Amniotic stem cell (primary cell): ENCODE measurements at places on chromosomes 13 and 19.

DNA sequence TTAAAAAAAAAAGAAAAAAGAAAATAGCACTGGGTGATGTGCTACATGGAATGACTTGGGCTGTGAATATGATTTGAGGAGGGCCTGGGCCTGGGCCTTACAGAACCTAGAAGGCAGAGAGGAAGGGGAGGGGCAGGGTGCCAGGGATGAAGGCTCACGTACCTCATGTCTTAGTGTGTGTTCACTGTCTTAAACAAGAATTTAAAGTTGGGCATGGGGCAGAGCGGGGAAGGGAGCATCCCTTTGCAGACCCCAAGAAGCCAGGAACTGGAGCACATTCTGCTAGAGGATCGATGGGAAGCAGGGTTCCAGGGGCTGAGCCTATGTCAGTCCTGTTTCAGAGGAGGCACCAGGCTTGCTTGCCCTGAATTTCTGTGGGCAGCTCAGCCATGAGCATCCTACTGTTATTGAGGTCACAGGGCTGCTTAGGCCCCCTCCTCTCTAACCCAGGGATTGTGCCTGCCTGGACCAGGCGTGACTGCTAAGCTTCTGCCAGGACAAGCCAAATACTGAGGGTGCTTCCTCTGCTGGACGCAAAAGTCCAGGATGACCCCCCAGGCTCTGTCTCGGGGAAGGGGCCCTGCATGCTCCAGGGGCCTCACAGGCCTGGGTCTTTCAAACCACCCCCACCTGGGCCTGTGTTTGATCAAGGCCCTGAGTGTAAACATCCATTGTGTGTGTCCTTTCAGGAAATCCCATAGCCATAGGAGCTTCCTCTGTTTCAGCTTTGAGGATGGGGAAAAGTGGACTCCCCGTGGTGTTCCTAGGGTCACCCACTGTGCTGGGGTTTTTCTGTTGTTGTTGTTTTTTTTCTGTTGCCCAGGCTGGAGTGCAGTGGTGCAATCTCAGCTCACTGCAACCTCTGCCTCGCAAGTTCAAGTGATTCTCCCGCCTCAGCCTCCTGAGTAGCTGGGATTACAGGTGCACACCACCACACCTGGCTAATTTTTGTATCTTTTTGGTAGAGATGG, 4.8 kb downstream of the LSR start:
- no peak for DNase-seq

GRCh38 chr19:44806291-44806690, 2.6 kb upstream of the BCAM start:
- DNase-seq: no peak

DNA sequence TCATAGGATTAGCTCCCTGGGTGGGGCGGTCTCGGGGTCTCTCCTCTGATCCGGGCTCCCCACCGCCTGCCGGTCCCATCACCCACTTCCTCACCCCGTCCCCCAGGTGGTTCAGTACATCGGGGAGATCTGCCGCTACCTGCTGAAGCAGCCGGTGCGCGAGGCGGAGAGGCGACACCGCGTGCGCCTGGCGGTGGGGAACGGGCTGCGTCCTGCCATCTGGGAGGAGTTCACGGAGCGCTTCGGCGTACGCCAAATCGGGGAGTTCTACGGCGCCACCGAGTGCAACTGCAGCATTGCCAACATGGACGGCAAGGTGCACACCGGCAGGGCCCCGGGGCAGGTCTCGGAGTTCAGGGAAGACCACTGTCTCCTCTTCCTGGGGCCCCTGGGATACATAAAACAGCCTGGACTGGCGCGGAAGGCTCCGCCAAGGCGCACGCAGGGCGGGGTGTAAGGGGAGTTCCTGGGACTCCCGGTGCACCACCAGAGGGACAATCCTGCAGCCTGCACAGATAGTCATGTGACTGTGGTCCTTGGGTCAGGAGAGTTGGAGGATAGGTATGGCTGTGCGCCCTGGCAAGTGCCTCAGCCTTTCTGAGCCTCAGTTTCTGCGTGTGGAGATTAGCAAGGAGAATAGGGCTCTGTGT, 14.2 kb upstream of the PGLS start:
- DNase-seq: no peak

DNA sequence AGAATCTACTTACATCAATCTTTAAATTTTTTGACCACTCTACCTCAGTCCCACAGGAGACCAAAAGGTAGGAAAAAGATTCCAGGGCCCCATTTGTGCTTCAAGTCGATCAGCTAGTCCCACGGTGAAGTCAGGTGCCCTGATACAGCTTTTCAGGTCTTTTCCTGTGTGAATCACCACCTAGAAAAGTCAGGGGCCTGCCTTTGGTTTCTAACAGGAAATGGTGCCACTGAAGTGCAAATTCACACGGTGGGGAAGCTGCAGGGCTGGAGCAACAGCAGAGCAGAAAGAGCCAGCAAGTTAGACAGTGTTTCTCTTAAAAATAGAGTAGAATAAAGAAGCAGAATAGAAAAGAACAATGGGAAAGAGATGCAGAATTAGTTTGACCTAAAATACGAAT, 107.5 kb downstream of the KLF12 start:
- DNase-seq: no peak

- peak; percentile 100 for DNase-seq
Observed at GRCh38 chr19:47256693-47257410, 527 bp downstream of the CCDC9 start.

DNA sequence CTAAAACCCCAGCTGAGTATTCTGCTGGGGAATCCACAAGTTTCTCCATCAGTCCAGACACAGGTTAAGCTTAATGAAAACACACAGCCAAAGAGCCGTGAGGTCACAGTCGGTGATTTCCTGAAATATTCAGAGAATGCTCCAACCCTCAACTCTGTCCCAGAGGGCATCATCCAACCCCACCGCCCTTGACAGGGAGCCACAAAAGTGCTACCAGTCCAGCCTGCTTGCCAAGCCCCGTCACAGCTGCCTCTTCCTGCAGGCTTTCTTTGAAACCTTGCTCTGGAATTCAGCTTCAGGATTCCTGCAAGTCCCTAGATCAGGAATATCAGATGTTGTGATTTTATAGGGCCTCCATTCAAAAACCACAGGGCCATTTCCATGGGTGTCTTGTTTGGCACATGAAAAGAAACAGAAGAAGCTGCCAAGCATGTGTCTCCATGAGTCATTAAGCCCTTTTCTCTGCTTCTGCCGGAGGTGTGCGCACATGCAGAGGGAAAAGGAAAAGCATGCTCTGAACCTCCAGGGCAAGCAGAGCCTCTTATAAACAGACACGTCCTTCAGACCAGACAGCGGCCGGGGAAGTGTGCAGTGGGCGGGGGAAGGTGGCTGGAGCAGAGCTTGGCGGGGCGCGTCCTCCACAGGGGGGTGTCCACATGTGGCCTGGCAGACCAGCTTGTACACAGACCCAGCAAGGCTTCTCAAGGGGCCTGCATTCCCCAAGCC, 164.7 kb downstream of the KATNAL1 start:
- peak; percentile 68 for DNase-seq

GRCh38 chr19:13881692-13882418, 4.9 kb downstream of the NANOS3 start:
- DNase-seq: no peak

- DNase-seq: no peak
Observed at GRCh38 chr19:15464394-15465385, at the start of gene RASAL3. RASAL3 (minus strand) TSS chr19:15464544; CDS start chr19:15464358, 186 bp downstream.

- DNase-seq: no peak
Observed at GRCh38 chr13:75788481-75788981, 152.4 kb downstream of the LMO7 start.

- no peak for DNase-seq
Observed at GRCh38 chr19:31351056-31351854, 2.0 kb upstream of the TSHZ3 start.

DNA sequence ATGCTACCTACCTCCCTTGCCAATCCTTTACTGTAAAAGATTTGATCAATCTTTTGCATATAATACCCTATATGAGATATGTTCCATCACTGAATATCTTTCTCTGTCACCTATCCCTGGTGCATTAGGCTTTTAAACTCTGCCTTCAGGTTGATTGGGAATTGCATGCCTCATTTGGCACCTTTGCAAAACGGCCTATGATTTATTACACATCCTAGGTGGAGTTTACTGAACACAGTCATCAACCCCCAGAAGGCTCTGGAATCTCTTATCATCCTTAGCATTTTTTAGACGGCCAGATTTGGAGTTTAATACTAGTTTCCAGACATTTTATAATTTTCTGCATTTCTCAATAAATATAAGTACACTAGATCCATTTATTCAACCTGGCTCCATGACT, 448.4 kb upstream of the SLC10A2 start:
- no peak for DNase-seq

- no peak for DNase-seq
Observed at GRCh38 chr19:3186160-3186688, 494 bp downstream of the NCLN start.

DNA sequence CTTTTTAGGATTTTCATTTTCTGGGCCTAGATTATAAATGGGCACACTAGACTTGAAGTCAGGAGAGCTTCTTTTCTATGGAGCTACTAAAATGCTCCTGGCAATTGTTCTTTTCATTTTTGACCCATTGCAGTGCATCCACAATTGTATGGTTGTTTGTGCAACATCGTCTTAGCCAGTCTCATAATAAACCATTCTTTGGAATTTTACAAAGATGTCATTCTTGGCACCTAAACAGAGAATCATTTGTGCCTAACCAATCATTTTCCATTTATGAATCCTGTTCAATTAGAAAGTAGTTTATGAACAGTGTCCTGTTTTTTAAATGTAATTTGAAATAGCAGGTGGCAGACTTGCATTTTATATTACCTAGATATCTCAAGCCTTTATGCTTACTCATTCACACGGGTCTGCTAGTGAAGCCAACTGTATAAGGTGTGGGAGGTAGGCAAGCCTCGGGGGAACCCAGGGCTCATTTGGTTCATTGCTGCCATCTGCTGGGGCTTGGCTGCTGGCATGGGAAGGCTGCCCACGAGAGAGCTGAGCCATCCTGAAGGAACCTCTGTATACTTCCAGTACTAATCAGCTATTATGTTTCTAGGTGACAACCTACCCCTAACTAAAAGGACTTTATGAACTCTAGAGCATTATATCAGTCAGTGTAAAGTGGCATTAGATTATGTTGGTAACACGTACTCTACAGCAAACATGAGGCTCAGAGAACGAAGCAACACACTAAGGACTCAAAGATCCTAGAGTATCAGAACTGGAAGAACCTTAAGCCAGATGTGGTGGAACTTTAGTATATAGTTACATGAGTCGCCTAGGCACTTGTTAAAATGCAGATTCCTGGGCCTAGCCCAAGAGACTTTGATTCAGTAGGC, 60.0 kb downstream of the TPT1 start:
- DNase-seq: peak; percentile 32

DNA sequence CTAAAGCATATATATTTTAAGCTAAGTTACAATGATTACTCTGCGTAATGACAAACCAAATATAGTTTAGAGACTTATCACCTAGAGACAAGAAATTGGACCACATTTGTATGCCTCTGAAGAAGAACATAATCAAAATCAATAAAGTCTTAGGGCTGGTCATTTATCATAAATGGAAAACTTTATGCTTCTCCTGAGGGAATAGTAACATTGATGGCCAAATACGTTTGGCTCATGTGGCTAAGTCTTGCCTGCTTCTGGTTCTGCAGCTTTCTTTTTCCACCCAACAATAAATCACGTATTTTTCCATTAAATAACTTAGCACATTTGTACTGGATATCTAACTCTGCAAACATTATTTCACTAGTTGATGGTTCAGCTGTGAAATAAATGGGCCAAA, 458.4 kb downstream of the SLITRK1 start:
- no peak for DNase-seq

DNA sequence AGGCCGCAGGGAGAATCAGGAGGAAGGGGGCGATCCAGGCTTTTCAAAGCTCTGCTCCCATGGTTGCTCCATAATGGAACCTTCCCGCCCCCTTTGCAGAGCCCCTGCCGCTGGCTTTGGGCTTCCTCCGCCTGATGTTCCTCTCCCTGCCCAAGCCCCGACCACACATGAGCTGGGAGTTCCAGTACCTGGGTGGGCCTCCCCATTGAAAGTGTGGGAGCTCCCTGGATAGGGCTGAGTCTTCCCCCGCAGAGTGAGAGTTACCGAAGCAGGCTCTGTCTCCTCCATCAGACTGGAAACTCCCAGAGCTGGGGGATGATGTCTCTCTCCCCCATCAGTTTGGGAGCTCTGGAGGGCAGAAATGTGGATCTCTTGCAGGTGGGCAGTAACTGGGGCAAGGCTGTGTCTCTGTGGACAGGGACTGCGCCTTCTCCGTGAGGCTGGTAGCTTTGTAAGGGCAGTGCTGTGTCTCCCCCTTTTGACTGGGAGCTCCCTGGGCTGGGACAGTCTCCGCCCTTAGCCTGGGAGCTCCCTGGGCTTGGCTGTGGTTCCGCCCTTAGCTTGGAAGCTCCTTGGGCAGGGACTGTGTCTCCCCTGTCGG, 722 bp downstream of the DCAF15 start:
- peak; percentile 7 for DNase-seq

- DNase-seq: no peak
Observed at GRCh38 chr13:106491928-106492587, 43.4 kb downstream of the EFNB2 start.

GRCh38 chr19:11268783-11269267, 6.5 kb upstream of the DOCK6 start:
- no peak for DNase-seq

DNA sequence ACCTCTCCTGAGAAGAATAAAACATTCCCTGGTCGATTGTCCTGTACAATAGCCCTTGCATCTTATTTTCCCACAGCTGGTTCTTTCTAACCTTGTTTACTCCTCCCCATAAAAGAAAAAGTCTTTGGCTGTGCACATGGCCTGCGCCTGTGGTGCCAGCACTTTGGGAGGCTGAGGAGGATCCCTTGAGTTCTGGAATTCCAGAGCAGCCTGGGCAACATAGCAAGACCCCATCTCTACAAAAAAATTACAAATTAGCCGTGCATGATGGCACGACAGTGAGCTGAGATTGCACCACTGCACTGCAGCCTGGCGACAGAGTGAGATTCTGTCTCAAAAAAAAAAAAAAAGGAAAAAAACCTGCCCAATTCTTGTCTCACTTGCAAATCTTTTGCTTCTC, 7.2 kb upstream of the NUP62 start:
- no peak for DNase-seq

DNA sequence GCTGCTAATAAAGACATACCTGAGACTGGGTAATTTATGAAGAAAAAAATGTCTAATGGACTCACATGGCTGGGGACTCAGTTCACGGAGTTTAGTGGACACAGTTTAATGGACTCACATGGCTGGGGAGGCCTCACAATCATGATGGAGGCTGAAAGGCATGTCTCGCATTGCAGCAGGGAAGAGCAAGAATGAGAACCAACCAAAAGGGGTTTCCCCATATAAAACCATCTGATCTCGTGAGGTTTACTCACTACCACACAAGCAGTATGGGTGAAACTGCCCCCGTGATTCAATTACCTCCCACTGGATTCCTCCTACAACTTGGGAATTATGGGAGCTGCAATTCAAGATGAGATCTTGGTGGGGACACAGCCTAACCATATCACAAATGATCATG, 1181.2 kb downstream of the PCDH9 start:
- DNase-seq: no peak

- no peak for DNase-seq
Observed at GRCh38 chr19:3162418-3163229, 15.9 kb upstream of the S1PR4 start.

- no peak for DNase-seq
Observed at GRCh38 chr13:95533545-95534160, 18.9 kb upstream of the CLDN10 start.
